ENCODE measurements at places on chromosomes 16 and 17.

GRCh38 chr17:19728084-19728495, 11.7 kb upstream of the SLC47A2 start:
- no peak for DNase-seq

- no peak for DNase-seq
Measured at GRCh38 chr17:21017861-21018260, 24.9 kb downstream of the USP22 start.

GRCh38 chr17:57838453-57838852, 11.4 kb downstream of the MRPS23 start:
- no peak for DNase-seq

DNA sequence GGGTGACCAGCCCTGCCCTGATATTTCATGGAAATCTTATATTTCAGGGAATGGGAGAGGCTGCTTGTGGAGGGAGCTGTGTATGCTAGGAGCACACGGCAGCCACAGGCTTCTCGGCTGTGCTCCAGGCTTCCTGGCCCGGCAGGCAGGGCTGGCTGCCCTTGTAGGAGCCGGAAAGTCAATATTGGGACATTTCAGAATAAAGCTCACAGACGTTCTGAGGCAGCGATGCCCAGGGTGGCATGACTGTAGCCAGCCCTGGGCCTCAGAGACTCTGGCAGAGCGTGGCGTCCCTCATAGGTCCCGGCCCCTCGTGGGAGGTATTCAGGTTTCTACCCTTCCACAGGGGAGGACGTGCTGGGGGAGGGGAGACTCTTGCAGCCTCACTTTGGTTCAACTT, 65.7 kb downstream of the BANP start:
- no peak for DNase-seq

- no peak for DNase-seq
Measured at GRCh38 chr17:22695228-22695619, 1002.9 kb downstream of the KCNJ18 start.

- DNase-seq: no peak
Measured at GRCh38 chr17:8966926-8967325, 1.4 kb upstream of the PIK3R5 start.

GRCh38 chr16:49931266-49931665, 75.4 kb upstream of the ZNF423 start:
- DNase-seq: no peak

GRCh38 chr16:78487471-78487870, 388.0 kb downstream of the WWOX start:
- no peak for DNase-seq

DNA sequence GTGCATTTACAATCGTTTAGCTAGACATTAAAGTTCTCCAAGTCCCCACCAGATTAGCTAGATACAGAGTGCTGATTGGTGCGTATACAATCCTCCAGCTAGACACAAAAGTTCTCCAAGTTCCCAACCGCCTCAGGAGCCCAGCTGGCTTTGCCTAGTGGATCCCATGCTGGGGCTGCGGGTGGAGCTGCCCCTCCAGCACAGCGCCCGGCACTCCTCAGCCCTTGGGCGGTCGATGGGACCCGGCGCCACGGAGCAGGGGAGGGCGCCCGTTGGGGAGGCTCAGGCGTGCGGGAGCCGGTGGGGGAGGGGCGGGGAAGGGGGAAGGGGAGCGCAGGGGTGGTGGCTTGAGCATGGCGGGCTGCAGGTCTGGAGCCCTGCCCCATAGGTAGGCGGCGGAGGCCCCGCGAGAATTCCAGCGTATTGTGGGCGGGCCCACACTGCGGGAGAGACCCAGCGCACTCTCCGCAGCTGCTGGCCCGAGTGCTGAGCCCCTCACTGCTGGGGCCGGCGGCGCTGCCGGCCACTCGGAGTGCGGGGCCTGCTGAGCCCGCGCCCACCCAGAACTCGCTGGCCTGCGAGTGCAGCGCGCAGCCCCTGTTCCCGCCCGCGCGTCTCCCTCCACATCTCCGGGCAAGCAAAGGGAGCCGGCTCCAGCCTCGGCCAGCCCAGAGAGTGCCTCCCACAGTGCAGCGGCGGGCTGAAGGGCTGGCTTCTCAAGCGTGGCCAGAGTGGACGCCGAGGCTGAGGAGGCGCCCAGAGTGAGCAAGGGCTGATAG, 907.5 kb downstream of the CDH8 start:
- DNase-seq: no peak

GRCh38 chr17:43356450-43356849, 42.3 kb upstream of the ARL4D start:
- no peak for DNase-seq

DNA sequence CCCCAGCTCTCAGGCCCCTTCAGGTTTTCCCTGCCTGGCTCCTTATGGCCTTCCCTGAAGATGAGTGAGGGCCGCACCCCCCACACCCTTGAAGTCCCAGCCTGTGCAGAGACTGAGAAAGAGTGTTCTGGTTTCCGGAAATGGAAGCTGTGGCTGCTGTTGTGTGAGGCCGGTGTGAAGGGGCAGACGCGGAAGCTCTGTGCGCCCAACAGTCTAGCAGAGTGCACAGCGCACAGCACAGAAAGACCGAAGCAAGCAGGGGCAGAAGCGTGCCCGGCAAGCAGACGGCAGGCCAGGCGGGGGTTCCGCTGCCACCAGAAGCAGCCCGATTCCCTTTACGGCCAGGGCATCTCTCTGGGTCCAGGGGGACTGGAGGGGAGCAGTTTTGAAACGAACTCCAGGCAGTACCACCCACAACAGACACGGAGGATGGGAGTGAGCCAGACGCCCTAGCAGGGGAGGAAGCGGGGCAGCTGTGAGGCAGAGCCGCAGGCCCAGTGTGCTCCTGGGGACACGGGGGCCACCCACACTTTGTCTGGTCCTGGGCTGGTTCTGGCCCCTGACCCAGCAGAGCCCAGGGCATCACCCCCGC, 16.7 kb downstream of the TPSG1 start:
- no peak for DNase-seq

DNA sequence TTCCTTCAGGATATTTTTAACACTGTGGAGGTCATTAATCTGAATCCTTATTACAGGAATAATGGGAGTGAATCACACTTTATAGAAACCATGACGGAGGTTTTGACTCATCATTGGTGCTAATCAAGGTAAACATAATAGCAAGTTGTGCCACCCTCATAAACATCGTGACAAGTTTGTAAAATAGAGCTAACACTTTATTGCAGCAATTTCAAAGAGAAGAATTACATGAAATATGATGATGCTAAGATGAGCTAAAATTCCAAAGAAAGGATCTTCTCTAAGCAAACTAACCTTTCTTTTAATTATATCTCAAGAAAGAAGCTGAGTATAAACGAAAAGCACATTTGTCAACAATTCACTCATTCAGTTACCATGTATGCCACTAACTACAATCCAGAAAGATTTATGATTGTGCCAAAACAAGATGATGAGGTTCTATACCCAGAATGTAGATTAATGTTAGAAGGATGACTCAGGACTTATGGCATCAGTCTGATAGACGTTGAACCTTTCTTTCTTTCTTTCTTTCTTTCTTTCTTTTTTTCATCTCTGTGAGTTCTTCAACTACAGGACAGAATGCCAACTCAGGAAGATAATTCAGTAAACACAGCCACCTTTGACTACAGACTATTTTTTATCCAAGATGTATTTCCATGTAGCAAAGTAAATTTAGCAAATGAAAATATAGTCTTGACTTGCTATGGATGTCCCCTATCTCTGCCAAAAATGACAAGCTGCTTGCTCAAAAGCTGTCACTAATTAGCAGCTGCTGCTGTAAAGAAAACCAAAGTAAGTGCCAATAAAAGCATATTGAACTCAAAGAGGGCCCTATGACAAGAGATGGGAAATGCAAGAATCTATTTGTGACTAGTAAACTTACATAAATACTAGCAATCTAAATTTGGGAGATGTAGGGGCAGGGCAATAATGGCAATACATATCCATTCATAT, 23.3 kb downstream of the STAT5B start:
- DNase-seq: no peak

DNA sequence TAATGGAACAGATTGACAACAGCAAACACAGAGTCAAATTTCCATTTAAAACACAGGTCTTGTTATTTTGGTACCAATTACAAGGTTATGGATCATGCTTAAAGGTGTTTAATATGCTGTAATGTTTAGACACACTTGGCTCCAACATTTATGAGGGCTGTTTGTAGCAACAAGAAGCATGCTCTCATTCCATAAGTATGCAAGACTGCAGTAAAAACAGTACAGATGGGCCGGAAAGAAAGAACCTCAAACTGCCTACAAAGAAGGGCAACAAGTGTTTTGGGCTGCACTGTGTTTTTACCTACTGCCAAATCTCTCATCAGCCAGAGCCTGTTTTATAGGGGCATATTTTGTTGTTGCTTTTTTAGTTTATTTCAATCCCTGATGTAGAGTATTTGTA, 100.5 kb upstream of the HS3ST3A1 start:
- peak; percentile 82 for DNase-seq

- DNase-seq: no peak
Measured at GRCh38 chr17:44184212-44184810, 2.5 kb upstream of the TMUB2 start.
